ENCODE measurements at places on chromosomes 11 and 22.

DNA sequence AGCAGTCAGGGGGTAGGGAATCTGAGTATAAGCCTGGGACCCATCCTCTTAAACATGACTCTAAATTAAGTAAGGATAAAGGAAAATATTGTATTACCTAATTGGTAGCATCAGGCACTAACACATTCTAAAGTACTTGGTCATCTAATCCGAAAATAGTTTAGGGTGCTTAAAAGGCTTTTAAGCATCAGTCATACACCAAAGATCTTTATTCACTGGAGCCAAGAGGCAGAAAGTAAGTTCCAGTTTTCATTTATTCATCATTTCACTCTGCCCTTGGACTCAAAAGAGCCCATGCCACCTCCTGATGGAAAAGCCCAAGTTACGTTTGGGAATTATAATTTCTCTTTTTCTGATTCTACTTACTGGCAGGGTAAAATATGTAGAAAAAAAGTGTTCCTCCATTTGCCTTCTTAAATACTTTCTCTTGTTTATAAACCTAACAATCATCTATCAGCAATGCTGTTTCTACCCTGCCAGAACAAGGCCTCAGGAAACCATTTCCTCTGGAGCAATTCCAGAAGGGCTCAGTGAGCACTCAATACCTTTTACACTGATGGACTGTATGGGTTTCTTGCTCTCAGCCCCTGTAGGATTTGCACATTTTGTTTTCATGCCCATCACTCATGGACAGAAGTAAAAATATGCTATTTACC is 120.1 kb upstream of the SLC5A12 start:
- peak; percentile 2 for DNase-seq

GRCh38 chr11:120577041-120577440 is 65.5 kb downstream of the GRIK4 start:
- no peak for DNase-seq

- peak; percentile 61 for DNase-seq
Measured at GRCh38 chr11:17765356-17766072, 30.9 kb downstream of the KCNC1 start.

DNA sequence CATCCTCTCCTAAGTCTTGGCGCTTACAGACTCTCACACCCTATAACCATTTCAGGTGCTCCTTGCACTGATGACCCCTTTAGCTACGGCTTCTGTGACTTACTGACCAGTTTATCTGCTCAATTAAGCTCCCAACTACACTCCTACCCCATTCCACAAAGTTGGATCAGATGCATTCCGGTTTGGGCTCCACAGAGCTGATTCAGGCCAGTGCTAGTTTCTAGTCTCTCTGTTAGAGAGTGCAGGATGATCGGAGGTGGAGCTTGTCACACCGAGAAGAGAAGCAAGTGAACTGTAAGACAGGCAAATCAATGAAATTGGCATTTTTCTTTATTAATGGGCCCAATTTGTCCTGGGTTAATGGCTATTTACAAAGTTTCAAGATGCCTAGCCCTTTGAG is 436.8 kb upstream of the CADM1 start:
- no peak for DNase-seq

- no peak for DNase-seq
Measured at GRCh38 chr11:46072172-46072964, 48.9 kb downstream of the PHF21A start.

DNA sequence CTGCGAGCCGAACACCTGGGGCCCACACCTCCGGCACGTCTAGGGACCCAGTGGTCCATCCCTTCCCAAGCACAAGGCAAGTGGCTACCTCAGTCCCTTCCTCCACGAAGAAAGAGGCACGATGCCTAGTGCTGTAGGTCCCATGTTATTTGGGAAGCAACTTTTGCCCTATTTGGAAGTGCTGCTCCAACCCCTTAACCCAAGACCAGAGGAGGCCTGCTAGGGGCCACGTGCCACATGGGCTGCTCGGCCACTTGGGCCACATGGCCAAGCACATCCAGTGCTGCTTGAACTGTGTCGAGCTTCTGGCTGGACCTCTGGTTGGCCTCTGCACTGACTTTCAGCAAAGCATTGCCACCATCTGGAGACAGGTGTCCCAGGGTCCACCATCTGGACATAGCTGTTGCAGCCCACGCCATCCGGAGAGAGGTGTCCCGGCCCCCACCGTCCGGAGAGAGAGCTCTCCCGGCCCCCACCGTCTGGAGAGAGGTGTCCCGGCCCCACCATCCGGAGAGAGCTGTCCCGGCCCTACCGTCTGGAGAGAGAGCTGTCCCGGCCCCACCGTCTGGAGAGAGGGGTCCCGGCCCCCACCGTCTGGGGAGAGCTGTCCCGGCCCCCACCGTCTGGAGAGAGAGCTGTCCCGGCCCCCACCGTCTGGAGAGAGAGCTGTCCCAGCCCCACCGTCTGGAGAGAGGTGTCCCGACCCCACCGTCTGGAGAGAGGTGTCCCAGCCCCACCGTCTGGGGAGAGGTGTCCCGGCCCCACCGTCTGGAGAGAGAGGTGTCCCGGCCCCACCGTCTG is 6.5 kb upstream of the B4GALNT4 start:
- peak; percentile 80 for DNase-seq

GRCh38 chr22:21876486-21877176 is 9.2 kb upstream of the MAPK1 start:
- DNase-seq: peak; percentile 83

DNA sequence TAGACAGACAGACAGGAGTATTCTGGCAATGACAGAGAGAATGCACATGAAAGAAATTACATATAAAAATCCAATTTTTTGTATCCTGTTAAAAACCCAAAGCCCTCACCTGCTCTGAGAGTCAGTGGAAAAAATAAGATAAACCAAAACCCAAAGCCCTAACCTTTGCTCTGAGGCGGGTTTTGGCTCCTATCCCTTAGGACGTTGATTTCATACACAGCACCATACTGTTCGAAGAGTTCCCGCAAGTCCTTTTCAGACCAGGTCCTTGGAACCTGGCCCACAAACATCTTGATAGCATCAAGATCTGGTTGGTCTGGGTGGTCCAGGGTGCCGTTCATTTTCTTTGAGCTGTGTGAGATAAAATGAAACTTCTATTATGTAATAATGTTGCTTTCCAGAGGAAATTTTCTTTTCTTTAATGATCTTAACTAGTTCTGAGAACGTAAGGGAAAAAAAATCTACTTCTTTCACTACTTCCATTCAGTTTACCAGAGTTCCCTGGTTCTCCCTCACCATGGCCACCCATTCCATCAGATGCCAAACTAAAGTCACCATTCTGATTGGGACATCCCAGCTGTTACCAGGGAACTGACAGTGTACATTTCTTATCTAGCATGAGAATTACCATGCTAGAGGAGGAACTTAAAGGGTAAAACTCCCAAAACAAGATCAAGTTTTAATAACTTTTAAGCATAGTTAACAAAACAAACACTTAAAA is 39.9 kb upstream of the RAPSN start:
- DNase-seq: no peak

GRCh38 chr11:27976262-27976661 is 131.7 kb downstream of the KIF18A start:
- DNase-seq: peak; percentile 1

- DNase-seq: peak; percentile 80
Measured at GRCh38 chr22:19126309-19127273, 4.4 kb upstream of the DGCR2 start.

DNA sequence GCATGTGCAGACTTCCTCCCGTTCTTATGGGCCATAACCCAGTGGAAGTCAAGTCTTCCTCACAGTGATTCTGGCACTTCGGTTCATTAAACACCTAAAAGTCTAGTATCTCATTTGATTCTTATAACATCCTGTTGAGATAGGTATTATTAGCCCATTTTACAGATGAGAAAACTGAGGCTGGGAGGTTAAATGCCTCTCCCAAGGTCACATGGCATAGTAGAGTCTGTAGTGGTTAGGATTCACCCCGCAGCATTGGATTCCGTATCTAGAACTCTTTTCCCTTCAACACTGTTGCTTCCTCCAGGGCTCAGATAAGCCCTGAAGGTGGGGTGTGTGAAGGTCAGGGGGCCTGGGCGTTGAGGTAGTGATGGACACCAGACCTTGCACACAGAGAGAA is 3.4 kb downstream of the GPHA2 start:
- peak; percentile 10 for DNase-seq

GRCh38 chr11:103546236-103546635 is 437.0 kb downstream of the DYNC2H1 start:
- DNase-seq: no peak

DNA sequence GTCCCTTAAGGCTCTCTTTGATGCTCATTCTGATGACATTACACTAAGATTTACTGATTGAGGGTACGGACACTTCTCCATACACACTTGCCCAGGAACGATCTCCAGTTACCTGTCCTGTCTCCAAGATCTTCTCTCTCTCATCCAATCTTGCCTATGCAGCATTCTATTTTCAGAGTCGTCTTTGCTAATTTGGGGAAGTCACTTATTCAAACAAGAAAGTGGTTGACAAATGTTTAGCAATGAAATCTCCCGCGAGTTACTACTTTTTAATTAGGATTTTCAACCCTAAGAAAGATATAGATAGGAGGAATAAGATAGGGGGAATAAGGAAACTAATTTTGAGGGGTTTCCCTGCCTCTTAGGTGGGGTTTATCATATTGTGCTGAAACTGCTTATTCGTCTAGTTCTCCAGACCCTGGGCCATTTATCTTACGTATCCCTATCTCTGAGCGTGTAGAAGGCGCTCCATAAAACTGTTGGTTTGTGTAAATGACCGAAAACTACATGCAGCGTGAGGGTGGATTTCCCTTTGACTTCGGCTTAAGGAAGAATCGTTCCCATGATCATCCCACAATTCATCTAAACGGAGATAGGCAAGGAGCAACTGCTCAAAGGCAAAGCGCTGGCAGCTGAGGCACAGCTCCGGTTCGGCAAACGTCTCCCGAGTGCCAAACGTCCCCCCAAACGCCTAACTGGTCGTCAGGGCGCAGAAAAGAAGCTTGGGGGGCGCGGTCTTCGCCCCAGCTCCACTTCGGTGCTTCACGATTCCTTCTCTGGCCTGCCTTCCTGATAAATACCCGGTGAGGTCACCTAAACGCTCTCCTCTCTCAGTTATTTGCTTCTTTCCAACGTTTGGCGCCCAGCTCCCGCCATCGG is 804 bp downstream of the APIP start:
- peak; percentile 65 for DNase-seq

DNA sequence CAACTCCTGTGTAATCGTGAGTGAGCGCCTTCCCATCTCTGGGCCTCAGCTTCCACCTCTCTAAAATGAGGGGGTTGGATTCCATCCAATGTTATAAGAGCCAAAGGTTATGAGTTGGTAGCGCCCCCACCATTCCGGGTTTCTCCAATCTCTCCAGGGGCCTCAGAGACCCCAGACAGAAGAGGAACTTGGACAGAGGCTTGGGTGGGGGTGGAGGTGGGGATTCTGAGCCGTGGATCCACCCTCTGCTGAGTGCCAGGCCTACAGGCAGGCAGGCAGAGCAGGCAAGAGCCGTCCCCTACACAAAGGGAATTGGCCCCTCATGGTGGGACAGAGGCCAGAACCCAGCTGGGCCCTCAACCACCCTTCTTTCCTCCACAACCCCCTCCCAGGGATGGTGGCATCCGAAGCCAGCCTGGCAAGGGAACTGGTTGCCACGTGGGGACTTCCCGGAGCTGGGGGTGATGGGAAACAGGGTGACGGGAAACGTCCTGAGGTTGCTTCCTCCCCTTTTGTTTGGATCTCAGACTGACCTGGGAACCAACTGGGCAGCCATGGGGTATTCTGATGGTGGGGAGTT is 31.8 kb downstream of the TXN2 start:
- DNase-seq: no peak

DNA sequence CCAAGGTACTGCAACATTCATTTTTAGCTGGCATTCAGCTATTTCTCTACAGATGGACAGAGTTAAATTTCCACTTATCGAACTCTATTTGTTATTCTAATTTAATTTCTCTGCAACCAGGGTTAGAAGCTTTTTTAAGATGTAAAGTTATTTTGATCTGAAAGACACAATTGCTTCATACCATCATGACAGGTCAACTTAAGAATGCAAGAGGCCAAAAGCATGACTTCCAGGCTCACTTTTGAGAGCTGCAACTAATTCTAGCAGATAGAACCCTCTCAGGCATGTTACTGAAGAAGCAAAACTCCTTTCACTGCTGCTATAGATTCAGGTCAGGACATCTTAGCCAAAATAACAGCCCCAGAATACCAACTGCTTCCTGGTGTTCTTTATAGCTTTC is 86.5 kb upstream of the GALNT18 start:
- DNase-seq: peak; percentile 1

DNA sequence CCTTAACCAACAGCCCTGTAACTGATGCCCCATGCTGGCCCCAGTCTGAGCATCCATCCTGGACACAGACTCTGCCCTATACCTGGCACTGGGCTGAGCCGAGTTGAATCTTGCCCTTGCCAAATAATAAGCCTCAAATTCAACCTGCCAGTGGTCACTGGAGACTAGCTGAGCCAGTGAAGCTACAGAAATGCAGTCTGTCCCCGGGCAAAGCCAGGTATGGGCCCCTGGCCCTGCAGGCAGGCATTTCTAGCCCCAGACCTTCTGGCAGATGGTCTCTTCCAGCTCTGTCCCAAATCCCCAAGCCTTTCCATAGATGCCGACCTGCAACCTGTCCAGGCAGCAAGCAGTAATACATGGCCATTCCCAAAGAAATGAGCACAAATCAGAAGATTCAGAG is 4.7 kb downstream of the CLPB start:
- no peak for DNase-seq

- no peak for DNase-seq
Measured at GRCh38 chr11:13284776-13285588, 7.4 kb downstream of the BMAL1 start.

- DNase-seq: peak; percentile 62
Measured at GRCh38 chr11:44611687-44612434, 46.4 kb downstream of the CD82 start.

DNA sequence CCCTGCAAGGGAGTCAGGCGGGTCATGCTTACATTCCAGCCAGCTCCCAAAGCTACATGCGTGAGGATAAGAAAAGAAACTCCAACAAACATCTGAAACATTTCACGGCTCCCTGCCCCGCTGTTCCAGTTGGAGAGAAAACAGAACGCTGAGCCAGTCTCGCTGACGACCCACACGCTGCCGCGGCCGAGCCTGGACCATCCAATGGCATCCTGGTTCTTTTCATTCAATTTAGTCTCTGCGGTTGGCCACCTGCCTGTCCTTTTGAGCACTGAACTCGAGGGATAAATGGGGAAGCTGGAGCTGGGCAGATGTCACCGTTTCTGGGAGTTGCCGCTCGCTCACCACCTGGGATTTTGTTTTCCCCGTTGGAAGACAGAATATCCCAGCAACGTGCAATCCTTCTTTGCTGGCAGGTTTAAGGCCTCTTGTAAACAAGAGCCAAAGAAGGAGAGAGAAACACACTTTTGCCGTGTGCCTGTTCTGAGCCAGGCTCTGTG is 45.3 kb upstream of the SHISAL1 start:
- DNase-seq: peak; percentile 57

DNA sequence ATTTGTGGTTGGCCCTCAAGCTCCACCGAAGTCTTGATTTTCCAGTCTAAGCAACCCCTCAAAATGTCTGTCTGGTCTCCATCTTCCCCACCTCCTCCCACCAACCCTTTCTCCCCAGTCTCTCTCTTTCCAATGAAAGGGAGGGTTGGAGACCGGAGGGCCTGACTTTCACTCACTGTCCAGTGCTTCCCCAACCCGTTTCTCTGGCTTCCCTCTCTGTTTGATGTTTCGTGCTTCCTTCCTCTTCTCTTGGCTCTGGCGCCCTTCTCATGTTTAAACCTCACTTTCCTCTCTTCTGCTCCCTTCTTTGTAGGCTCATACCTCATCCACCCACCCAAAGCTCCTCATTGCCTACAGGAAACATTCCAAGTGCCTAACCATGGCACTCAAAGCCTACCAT is 11.1 kb upstream of the VPS37C start:
- DNase-seq: no peak

All from osteoblast (primary cell).